COLO829 (cell line): ENCODE measurements at places on chromosomes 2 and 18.

DNA sequence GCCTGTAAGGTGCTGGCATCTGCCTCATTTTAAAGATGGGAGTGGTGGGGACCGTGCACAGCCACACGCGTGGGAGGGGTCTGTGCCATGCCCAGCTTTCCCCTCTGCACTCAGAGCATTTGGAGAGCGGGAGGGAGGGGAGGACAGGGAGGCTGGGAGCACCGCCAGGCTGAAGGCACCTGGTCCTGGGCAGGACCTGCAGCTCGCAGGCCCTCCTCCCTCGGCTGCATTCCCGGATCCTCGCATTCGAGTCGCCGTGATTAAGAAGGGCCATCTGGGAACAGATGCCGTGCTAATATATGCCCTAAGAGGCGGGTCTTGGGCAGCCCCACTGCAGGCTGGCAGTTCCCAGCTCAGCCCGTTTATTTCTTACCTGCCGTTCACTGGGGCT, 84.0 kb downstream of the PTGR3 start:
- no peak for DNase-seq

DNA sequence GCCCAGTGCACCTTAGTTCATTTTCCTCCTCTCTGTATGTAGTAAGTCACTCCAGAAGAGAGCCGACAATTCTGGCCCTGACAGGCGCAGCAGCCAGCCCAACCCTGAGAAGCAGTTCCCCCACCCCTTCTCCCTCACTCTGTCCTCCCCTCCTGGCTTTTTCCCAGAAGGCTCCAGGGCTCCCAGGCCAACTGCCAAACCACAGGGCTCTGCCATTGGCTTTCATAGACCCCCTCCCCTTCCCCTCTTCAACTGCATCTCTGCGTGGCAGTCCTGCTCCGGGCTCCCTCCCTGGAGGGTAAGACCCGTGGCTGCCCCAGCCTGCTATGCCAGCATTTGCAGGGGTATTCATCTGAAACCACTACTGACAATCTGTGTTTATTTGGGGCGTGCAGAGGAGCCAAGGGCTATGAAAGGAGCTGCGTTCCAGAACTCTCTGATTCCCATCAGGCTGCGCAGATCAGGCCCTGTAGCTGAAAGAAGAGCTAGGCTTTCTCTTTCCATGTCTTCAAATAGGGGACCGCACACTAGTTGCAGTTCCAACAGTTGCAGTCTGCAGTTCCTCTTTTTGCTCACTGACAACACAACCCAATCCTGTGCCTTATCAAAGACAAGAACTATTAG, 388.6 kb upstream of the TNP1 start:
- DNase-seq, result no peak

GRCh38 chr2:85537600-85538506, 1.1 kb upstream of the MAT2A start:
- no peak for DNase-seq

- peak; percentile 95 for DNase-seq
These were observed at the start of gene DUSP11 for GRCh38 chr2:73779467-73780236. Gene DUSP11, minus strand, starts transcription at chr2:73780103. Its CDS starts 129 bp downstream, at chr2:73779974.

- no peak for DNase-seq
These were observed 210.5 kb downstream of the ANAPC1 start for GRCh38 chr2:111673526-111673925.

DNA sequence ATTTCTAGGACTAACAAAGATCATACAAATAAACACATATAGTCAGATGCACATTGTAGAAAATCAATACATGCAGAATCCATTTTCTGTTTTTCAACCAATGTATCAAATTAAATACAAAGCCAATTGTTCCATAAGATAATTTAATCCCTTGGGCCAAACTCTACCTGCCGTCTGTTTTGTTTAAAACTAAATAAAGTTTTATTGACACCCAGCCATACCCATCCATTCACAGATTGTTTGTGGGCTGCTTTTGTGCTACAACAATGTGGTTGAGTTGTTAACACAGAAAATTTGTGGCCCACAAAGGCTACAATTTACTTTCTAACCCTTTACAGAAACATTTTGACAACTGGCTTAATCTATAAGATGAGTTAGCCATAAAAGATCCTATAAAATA, 484.0 kb upstream of the ID2 start:
- DNase-seq, result no peak

- no peak for DNase-seq
These were observed 89.5 kb downstream of the CERS6 start for GRCh38 chr2:168545439-168546082.

DNA sequence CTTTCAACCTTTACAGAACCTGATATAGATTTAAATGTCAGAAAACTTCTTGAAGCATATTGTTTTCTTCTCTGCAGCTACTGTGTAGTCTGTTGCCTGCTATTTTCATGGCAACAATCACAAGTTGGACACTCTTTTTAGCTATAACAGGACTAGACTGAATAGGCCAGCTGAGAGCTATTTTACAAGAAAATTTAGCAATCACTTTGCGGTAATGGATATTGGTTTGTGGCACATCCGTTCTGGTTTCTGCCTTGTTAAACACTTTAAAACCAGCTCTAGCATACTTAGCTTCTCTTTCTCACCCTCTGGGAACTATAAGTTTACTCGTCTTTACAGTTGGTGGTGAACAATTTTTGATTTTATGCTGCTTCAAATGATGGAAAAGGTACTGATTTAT, 125.7 kb downstream of the MAP2 start:
- no peak for DNase-seq

- no peak for DNase-seq
These were observed 80.3 kb upstream of the TSPYL6 start for GRCh38 chr2:54336136-54336976.

DNA sequence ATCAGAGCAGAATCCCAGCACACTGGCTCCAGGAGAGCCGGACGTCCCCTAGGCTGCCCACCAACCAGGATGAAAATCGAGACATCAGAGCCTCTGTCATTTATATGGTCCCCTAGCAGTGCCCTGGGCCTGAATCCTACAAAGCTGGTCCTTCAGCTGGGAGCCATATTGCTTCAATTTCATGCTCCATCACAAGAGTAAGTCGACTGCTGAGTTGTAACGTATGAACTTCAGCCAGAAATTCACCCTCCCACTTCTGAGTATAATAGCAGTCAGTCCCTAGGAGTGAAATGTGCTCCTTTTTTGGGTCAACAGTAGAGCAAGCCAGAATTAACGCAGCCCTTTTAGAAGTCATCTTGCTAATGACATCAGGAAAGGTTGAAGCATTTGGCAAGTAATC, 126.4 kb downstream of the CCBE1 start:
- no peak for DNase-seq

DNA sequence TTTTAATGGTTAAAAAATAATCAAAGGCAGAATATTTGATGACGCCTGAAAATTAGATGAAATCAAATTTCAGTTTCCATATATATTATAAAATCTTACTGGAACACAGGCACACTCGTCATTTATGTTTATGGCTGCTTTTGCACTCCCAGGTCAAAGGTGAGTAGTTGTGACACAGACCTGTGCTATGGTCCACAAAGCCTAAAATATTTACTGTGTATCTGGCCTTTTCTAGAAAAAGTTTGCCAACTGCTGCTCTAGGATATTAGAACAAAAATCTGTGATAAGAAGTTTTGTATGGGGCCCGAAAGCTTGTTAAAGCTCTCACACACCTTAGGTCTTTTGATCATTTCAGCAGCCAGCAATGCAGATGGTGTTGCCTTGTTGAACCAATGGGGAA, 104.3 kb downstream of the PKP4 start:
- no peak for DNase-seq

GRCh38 chr2:82796132-82796531, 1662.9 kb downstream of the SUCLG1 start:
- DNase-seq, result no peak

- DNase-seq, result peak; percentile 2
These were observed 320.5 kb downstream of the FSIP2 start for GRCh38 chr2:186059096-186059495.

- no peak for DNase-seq
These were observed 879 bp upstream of the GALNT5 start for GRCh38 chr2:157256626-157257025.

GRCh38 chr2:634041-634440, 43.2 kb downstream of the TMEM18 start:
- DNase-seq, result no peak

GRCh38 chr18:10315522-10315921, 138.9 kb upstream of the APCDD1 start:
- no peak for DNase-seq

DNA sequence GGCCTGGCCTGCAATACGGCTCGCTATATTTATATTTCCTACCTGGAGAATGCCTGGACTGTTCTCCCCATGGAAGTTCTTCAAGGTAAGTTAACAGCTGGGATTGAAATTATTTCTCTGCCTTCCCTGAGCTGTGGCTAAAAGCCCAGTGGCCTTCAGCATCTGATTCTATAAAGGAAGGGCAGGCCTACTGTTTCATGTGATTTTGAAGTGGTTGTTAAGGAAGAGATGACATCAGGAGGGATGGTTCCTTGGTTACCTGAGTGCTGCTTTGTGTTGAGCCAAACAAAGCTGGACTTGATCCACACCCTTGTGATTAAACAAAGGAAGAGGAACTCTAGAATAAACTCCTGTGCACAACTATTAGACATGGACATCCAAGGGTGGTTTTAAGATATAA, 61.6 kb downstream of the MFSD6 start:
- peak; percentile 50 for DNase-seq

DNA sequence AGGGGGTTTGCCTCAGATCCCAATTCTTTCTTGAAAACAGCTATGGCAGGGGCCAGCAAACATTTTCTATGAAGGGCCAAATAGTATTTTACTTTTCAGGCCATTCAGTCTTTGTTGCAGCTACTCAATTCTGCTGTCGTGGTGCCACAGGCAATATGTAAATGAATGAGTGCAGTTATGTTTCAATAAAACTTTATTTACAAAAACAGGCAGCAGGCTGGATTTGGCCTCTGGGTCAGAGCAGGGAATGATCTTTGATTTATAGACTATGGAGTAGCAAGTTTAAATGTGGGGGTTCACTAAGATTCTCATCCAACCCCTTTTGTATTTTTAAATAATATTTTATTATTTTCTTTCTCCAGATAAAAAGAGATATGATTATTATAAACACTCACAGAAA, 72.4 kb downstream of the IRS1 start:
- no peak for DNase-seq

- no peak for DNase-seq
These were observed 232.1 kb downstream of the ARHGAP15 start for GRCh38 chr2:143361346-143361745.

GRCh38 chr2:64201151-64201550, 56.9 kb upstream of the PELI1 start:
- DNase-seq, result no peak

GRCh38 chr2:144471305-144472045, 48.4 kb downstream of the ZEB2 start:
- no peak for DNase-seq

DNA sequence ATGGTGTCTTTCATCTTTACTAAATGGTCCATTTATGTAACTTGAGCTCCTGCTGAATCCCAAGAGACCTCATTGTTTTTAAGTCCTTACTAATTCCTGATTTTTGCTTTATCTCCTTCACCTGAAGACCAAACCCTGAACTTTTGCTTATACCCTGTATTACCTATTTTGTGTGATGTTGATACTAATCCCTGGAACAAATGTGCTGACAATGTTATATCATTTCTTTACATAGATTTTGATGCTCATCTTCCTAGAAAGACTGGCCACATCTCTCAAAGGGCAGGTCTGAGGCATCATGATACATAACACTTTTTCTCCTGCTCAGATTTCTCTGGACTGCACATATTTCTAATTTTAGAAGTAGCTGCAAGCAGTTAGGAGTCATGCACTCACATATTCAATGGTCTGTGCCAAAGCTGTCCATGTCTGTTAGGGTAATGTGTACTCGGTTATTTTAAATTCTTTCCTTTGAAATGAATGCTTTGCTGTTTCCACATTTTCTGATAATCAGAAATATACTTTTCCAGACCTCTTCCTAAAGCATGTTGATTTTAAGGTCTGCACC, 427.9 kb upstream of the HNRNPA3 start:
- DNase-seq, result no peak

GRCh38 chr2:231290321-231291015, 92.0 kb downstream of the ARMC9 start:
- DNase-seq, result no peak

GRCh38 chr18:66193938-66194337, 410.0 kb downstream of the CDH19 start:
- DNase-seq, result no peak

DNA sequence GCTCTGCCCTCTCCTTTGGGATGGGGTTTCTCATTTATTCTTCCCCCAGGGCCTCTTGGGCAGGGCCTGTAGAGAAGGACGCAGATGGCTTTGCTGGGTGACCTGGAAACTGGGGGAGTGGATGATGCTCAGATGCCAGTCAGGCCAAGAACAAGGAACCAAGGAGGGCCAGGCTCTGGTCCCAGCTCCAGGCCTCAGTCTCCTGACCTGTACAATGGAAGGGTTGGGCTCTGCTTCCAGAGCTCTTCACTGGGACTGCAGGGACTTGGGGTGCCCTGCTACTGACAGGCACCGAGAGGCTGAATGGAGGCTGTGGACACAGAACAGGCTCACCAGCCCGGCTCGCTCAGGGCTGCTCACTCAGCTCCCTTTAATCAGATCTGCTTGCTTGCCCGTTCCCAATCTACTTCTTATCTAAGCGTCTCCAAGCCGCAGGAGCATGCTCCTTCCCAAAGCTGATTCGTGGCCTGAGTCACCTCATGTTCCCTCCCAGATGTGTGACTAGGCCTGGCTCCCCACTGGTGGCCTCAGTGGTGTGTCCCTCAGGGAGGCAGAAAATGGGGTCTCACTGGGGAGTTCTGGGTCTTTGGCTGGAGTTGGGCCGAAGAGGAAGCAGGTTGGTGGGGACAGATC, 82.6 kb upstream of the ODC1 start:
- DNase-seq, result no peak

- DNase-seq, result no peak
These were observed 10.3 kb downstream of the HOXD3 start for GRCh38 chr2:176167398-176167797.

DNA sequence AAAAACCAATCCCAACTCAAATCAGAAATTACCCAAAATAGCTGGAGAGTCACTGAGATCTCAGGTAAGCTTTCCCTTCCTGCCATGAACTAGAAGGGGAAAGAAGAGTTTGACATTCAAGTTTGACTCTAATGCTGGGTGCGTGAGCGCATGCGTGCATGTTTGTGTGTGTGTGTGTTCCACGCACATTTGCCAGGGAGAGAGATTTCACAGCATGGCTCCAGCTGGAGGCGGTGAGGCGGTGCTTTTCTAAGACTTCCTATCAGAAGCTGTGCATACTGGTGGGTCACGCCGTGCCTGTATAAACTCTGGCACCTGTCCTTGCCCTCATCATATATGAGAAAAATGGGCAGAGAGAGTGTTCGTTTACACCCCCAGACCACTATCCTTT, 116.2 kb downstream of the MSH2 start:
- DNase-seq, result no peak

GRCh38 chr2:69992310-69993047, 31.0 kb upstream of the ASPRV1 start:
- DNase-seq, result no peak

- DNase-seq, result no peak
These were observed 194.0 kb downstream of the CAMKMT start for GRCh38 chr2:44555700-44556099.

- DNase-seq, result no peak
These were observed 96.8 kb downstream of the SPHKAP start for GRCh38 chr2:228084717-228085116.
